Right cardiac atrium (tissue), 5 donors: ENCODE measurements at places on chromosomes 6 and 20. TPM values are rescaled to one million over a fixed set of nuclear protein-coding genes. Genes with fewer than 3 reads are reported as not detected.

DNA sequence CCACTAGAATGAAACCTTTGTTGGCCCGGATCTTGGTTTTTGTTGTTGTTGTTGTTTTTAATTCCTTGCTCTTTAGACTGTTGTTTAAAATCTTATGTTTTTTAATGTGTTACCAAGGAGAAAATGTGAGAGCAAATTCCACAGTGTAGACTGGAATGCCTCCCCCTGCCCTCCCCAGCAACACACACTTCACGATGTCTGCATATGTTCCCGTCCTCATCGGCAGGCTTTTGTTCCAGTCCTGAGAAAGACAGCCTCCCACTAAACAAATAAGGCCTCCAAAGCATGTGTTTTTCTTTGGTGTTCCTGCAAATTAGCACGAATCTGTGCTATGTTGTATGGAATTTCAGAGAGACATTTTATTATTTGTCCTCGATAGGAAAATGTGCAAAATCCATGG, 263.3 kb upstream of the QKI start:
- DNase-seq: no peak

DNA sequence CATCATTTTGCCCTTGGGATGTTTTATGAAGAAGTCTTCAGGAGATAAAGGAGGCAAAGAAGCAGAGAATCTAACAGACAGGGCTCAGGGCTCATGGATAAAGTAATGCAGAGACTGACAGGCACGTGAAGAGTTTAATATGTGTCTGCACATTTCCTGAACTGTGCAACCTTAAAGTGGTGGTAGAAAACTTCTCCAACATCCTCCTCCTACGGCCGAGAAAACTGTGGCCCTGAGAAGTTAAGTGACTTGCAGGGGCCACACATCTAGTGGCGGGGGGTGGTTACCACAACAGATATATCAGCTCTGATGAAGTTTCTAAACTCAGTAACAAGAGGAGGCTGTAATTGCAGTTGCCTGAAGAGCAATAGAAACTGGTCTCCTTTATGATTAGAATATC, 61.0 kb downstream of the SOBP start:
- DNase-seq: no peak

- DNase-seq: no peak
Observed at GRCh38 chr6:78513856-78514255, 353.5 kb upstream of the IRAK1BP1 start.

Gene OVOL2
- not detected for total RNA-seq

Gene KCNG1
- total RNA-seq: 1.7 TPM

DNA sequence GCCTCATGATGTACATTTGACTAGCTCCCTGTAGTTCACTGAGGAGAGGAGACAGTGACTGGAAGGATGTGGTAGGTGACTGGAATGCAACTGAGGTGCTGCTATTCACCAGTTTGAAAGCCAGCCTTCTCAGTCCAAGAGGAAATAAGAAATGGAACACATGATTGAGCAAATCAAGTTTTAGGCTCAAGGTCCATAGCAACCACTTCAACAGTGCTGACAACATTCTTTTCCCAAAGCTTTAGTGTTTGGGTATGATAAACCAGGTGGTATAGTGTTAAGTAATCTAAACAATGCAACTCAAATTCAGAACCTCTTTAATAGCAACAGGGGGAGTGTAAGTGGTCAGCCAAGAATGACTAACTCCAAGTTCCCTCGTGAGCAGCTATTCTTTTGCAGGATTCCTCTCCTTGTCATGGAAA, 9.2 kb downstream of the ZHX3 start:
- DNase-seq: no peak

Gene TREM2
- 2.6 TPM for total RNA-seq
